ENCODE measurements at places on chromosomes 3 and 15.

DNA sequence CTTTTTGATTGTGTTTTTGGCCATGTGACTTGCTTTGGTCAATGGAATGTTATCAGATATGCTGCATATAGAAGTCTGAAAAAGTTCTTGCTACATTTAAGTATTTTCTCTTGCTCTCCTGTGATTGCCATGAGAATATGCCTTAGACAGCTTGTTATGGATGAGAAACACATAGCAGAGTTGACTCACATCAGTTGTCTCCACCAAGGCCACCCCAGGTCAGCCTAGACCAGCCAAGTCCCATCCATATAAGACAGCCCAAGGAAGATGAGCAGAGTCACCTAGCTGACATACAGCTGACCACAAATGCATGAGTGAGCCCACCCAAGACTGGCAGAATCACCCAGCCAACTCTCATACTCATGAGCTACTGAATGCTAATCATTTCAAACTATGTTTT lies 153.0 kb downstream of the THRB start:
- no peak for DNase-seq

- DNase-seq: no peak
These were observed 32.0 kb upstream of the MBNL1 start for GRCh38 chr3:152236716-152237115.

DNA sequence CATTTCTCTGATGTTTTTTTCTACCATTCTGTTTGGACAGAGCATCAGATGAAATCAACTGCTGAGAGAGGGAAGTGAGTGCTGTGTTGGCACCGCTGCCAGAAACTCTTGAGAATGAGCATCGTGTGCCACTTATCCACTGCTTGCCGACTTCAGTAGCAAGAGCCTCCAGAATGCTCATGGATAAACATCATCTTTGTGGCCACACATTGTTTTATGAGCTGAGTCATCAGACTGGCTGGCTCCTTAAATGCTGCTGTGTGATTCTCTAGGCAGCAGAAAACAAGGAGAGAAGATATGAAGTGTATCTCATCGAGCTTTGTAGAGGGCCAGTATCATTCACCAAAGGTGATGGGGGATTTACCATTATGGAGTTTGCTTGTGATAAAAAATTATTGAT lies 3.4 kb upstream of the DOCK3 start:
- peak; percentile 55 for DNase-seq

DNA sequence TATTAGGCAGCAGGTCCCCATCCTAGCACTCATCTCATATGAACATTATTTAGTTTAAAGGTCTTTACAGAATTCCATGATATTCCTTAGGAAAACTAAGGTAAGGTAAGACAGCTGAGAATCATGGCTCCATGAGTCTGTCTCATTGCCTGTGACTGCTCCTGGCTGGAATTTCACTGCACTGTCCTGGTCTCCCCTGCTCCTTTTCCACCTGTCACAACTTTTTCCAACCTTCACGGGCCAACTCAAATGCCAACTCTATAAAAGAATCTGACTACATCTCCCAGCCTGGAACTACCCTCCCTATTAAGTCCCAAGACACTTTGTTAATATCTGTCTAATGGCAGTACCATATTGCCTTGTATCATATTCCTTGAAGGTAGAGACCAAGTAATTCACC lies 7.6 kb downstream of the CNBP start:
- DNase-seq: no peak

DNA sequence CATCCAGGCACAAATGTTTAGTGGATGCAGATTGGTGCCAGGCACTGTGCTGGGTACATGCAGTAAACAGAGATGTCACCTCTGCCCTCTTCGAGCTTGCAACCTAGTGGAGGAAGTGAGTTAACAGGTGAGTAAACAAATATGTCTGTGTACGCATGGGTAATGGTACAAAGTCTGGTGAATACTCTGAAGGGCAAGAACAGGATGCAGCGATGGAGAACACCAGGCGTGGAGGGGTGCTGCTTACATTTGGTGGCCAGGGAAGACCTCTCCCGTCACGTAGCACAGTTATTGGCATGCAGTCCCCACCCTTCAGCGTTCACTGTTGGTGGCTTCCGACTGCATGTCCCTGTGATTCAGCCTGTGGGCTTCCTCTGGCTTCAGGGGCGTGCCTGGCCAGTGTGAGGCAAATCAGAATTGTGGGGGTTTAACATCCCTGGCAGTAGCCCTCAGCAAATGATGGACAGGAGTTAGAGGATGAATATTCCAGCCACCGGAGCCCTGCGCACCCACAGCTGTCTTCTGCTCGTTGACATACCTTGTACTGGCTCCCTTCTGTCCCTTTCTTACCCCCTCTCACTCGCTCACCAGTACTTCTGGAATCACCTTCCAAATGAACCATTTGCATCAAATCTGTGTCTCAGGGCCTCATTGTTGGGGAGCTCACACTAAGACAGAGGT lies 9.1 kb upstream of the HDAC11 start:
- DNase-seq: no peak

DNA sequence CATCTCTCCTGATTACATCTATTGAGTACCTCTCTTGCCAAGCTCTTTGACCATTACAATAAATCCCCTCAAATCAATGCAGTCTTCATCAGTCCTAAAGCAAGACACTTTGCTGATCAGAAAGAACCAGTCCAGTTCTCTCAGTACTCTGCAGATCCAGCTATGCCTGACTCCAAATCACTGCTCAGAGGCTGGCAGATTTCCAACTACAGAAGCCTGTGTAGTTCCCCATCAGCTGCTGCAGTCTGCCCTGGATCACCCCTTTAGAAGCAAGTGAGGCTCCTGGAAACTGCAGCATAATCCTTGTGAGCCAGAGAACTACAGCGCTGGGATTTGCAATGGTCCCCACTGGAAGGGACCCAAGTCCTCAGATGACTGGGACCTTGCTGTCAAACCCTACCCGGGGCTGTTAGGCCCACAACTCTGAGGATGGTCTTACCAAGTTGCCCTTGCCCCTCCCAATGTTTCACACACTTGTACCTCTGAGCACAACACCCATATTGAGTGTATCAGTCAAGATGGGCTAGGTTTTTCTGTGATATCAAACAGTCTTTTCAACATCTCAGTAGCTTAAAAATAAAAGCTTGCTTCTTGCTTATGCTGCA lies 81.9 kb upstream of the TOPAZ1 start:
- DNase-seq: no peak

- DNase-seq: no peak
These were observed 21.8 kb downstream of the CDCP1 start for GRCh38 chr3:45124352-45124751.

DNA sequence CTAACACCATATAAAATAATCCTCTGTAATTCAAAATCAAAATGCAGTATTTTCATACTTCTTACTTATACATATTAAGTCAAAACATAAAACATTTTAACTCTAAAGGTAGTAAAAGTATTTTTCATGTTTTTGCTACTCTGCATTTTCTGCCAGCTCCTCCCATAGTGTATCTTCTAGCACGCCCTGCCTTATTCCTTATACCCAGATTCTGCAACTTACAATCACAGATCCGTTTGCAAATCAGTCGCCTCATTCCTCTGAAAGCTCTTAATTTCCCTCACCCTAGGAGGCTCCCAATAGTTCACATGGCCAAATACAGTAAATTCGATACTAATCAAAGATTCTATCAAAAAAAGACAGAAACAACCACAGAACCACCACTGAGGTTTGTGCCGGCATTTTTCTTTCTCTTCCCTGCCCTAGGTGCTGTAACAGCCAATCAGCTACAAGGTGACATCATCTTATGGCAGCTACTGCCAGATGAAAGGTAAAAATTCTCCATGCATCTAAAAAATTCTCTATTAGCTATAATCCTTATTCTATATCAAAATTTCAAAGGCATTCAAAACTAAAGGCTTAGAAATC lies 72.9 kb downstream of the CLASP2 start:
- peak; percentile 56 for DNase-seq

GRCh38 chr3:125386811-125387210 lies 11.7 kb upstream of the ZNF148 start:
- DNase-seq: no peak

DNA sequence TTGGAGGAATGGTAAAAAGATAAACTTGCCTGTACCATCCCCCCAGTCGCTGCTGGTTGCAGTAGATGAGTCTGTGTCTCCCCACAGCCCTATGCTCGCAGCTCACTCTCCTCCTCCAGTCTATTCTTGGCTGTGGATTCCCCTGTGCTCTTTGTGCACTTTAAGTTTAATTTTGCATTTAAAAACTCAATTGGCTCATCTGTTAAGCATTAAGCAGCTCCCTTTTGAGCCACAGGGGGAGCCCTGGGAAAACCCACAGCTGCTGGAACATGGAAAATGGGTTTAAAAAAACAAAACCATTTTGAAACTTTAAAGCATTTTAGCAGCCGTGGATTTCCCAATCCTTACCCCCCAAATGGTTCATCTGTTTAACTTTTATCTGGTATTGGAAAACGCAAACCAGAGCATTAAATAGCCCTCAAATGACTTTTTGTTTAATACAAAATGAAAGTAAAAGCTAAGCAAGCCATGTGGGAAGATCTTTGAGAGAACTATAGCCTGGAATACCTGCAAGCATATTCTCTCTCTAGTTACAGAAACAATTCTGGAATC lies 536.9 kb downstream of the ZIC1 start:
- DNase-seq: peak; percentile 19

DNA sequence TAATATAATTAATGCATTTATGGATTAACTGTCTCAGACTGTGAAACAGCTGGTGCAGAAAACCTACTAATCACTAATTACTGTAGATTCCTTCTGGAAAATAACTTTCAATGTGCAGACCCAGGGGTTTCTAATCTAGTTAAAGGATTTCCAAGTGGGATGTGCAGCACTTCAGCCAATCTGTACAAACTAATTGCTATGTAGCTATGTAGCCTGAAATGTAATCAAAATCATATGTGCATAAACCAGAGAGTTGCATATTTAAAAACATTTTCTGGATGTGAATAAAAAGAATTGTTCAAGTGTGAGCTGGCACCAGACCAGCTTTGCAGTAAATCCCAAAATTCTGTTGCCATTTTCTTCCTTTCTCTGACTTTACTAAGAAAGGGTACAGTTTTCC lies 127.5 kb upstream of the CD96 start:
- no peak for DNase-seq

DNA sequence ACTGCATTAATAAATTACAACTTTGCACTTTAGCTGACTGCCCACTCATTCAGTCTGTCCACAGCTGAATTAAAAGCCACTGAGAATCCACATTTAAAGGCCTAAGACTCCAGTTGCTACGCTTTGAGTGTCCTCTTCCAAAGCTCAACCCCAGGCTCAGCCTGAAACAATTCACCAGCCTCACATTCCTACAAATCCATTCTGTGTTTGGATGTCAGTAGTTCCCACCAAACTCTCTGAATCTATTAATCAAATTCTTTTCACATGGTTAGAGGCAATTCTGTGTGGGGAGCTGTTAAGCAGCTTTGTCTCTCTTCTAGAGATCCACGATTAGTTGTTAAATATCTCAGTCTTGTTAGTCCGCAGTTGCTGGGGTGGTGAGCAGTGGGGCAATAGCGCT lies 116.8 kb upstream of the UBE2E2 start:
- no peak for DNase-seq

- DNase-seq: no peak
These were observed 168.8 kb upstream of the VEPH1 start for GRCh38 chr3:157672061-157672460.

DNA sequence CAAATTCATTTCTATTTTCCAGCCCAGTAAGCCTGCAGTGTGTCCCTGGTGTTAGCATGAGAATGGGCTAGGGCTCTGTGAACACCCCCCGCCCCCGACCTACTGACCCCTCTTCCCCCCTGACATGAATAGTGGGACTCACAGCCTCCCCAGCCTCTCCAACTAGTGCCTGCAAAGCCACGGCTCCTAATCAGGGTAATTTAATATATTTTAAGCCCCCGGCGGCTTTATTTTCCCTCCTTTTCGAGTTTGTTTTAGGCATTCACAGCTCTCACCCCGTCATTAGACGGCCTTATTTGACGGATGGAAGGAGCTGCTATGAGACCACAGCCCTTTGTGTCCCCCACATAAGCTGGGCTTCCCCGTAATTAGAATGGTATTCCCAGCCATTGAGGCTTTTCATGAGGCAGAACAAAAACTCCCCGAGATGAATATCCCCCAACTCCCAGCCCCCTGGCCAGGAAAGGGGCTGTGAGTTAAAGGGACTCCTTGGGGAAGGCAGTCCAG lies 78.3 kb upstream of the POLG start:
- DNase-seq: no peak

GRCh38 chr3:47405820-47406761 lies 25.3 kb downstream of the PTPN23 start:
- no peak for DNase-seq

DNA sequence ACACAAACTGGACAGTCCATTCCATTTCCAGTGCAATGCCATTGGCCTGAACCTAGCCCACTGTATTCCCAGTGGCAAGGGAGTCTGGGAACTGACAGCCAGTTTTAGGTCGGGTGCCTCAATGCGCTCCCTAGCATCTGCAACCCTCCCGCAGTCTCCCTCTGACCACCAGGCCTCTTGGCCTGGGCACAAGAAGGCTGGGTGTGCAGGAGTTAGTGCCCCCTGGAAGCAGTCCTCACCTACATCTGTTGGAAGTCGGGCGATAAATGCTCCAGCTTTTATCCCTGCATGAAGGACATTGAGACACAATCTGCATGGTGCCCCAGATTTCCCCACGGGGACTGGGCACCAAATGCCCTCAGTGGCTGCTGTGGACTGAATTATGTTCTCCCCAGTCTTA lies 12.7 kb downstream of the C3orf22 start:
- DNase-seq: no peak

DNA sequence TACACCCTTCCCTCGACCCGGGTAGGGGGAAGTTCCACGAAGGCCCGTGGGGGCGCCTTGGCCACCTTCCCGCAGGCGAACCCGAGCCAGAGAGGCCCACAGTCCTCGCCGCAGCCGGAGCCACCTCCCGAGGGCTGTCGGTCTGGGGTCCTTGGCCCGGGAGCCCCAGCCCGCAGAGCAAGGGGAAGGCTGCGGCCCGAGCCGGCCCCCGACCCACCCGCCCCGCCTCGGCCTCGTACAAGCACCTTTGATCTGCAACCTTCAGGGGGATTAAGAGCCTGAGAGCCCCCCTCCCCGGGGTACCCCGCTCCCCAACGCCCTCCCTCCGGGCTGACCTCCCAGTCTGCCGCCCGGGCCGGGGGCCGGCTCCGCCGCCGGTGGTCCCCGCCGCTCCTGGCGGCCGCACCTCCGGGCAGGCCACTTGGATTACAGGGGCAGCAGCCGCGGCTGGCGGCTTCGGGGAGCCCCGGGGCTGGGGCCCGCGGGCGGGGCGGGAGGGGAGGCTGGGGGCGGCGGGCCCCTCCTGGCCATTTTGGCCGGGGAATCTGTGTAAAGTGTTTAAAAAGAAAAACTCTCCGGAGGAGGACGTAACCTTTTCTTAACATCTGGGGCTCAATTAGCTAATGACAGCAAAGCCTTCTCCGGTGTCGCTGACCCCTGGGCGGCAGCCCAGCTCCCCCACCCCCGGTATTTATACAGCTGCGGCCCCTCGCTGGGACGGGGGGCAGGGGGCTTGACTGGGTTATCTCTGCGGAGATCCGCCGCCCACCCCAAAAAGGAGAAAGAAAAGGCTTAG lies 40.2 kb downstream of the EPHB3 start:
- DNase-seq: no peak

- no peak for DNase-seq
These were observed 290.0 kb downstream of the ADAMTSL3 start for GRCh38 chr15:83943849-83944404.

- DNase-seq: no peak
These were observed 1.0 kb downstream of the ZNF589 start for GRCh38 chr3:48241796-48242455.

Measured in HEK293T (cell line).